ENCODE measurements at places on chromosomes 2 and 18. TPM values are rescaled to one million over a fixed set of nuclear protein-coding genes. Genes with fewer than 3 reads are reported as not detected.

DNA sequence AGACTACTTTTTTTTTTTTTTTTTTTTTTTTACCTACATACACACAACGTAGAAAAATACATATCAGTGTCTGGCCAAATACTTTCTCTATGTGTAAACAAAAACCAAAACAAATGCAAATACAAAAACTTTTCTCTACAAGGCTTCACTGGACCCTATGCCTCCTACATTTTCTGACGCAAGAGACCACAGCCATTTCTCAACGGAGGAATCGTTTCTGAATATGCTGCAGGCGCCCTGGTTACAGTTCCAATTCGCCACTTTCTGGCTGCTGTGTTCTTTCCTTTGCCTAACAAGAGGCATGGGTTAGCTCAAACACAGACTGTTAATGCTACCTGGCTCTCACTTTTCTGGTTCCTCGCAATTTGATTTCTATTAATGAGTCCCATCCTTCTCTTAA is 96.4 kb downstream of the EPB41L3 start:
- no peak for DNase-seq

- no peak for DNase-seq
These were observed 377.4 kb upstream of the ACVR2A start for GRCh38 chr2:147467441-147467840.

DNA sequence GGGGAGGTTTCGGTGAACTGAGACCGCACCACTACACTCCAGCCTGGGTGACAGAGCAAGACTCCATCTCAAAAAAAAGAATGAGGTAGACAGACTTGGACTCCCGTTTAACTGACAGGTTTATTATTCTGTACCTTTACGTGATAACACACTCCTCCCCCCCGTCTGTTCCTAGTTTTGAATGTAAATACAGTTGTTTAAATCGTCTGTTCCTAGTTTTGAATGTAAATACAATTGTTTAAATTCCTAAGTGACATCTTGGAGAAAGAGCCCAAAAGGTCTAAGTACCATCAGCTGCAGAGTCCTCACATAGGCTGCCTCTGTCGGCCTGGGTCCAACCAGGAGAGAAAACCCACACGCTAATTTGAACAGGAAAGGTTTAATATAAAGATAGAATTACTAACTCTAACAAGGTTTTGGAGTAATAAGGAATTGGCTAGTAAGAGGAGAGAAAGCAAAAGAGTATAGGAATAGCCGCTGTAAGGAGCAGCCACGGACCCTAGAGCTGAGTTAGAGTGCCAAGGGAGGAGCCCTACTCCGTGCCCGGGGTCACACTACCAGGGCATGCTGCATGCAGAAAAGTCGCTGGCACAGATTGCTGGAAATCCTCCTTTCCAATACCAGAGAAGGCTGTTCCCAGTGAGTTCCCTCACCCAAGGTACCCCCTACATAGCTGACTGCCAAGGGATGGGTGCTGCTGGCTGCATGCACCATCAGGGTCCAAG is 83.5 kb upstream of the RANBP2 start:
- DNase-seq, result no peak

DNA sequence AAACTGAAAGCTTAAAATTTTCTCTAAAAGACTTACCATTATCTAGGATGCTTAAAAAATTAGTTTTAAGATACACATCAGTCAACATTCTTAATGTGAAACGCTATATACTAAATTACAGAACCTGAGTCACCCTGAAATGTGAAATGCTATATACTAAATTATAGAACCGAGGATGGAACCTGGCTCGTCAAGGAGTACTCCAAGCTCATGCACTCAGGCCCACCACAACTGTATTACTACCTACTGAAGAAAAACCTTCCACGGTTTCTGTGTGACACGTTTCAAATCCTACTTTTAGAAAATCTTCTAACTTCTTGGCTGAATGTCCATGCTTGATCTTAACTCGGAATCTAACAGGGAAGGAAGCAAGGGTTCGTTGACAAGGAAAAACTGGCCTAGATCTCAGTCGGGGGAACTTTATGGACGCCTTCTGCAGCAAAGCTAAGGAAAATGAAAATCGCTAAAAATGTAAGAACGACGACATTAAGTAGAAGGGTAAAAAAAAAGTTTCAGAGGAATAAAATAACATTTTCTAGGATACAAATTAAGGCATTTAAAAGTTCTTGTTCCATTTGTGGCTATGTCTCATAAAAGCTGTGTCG is 1.4 kb downstream of the PRKD3 start:
- DNase-seq, result no peak

GRCh38 chr2:150327564-150328489 is 159.6 kb downstream of the RND3 start:
- no peak for DNase-seq

DNA sequence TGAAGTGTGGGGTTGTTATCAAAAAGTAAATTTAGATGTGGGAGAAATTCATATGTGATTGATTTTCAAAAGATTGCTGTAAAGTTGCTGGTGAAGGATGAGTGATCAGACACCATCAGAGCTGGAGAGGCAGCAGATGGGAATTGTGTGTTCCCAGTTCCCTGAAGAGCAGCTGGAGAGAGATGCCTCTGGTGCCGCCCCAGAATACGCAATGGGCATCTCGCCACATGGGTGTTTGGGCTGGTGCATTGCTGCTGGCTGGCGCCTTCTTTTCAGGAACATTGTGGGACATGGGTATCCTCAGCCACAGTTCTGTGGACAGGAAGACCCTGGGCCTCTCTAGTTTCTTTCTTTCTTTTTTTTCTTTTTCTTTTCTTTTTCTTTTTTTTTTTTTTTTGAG is 11.9 kb downstream of the ATG4B start:
- DNase-seq, result no peak

DNA sequence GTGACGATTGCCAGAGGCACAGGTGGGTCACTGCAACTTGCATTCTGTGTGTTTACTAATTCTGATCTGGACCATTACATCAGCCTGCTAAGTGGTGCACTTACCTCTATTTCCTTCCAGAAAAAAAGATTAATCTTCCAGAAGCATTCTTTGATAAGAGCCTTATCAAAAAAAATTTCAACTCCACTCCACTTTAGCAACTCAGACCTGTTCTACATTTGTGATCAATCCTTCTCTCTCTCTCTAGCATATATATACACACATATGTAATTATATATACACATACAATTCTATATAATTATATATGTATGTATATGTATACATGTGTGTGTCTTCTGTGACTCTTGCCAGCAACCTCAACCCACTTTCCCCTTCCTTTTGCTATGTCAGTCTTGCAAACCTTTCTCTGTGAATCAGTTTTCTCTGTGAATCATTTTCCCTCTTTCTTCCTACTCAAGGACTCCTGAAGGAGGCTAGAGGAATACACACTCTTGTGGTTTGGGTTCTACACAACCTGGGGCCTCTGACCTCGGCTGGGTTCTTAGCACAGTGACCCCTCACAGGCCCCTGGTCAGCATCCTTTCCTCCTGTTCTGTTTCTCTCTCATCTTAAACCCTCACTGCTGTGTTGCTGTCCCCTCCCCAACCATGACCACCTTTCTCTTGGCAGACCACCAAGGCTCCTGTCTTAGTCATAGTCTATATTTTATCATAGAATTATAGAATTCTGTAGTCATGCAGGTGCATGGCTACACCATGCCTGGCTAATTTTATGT is 130.4 kb upstream of the PELI1 start:
- DNase-seq, result no peak

DNA sequence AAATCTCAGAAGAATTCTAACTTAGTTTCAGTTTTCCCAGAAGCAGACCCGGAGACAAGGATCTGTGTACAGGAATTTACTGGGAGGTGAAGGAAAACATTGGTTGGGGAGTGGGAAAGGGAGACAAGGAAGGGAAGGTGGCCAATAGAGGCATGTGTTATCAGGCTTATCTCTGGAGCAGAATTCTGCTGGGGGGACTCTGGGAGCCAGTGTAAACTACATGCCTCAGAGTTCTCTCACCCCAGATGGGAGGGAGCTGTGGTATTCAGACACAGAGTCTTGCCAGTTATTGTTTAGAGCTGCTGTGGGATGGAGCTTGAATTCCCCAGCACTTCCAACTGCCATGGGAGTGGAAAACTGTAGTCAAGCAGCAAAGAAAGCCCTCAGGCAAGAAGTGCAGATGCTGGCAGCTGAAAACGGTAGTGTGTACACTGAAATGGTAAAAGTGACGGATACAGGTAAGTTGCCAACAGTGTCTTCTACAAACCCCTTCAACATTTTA is 19.0 kb downstream of the DNPEP start:
- no peak for DNase-seq

GRCh38 chr2:62808554-62808953 is 103.0 kb downstream of the EHBP1 start:
- no peak for DNase-seq

Gene HOXD4
- not detected for total RNA-seq

Gene CYP27C1
- not detected for total RNA-seq

Gene MC5R
- total RNA-seq, result not detected

Gene UPP2
- total RNA-seq, result not detected

Gene ESPNL
- total RNA-seq, result 1.6 TPM

Gene ANKRD30B
- total RNA-seq, result not detected

All from B cell (primary cell).